ENCODE measurements at places on chromosomes 6 and 20.

GRCh38 chr20:48158014-48158413 is 372.7 kb upstream of the SULF2 start:
- no peak for DNase-seq

GRCh38 chr6:32239462-32239861 is 15.6 kb upstream of the NOTCH4 start:
- DNase-seq = no peak

DNA sequence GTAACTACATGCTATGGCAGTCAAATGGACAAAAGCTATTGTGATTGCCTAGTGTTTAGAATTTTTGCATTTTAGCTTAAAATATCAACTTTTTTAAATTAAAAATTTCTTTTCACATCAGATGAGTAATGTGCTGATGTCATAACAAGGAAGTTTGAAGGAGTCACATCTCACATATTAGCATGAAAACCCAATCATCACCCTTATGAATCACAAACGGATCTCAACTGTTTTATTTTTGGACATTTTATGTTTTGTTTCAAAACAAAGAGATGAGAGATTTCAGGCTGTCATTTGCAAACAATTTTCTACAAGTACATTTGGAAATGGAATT is 53.6 kb upstream of the TRERF1 start:
- DNase-seq = peak; percentile 82

- DNase-seq = peak; percentile 64
Observed at GRCh38 chr6:136284909-136285308, 4.7 kb downstream of the BCLAF1 start.

DNA sequence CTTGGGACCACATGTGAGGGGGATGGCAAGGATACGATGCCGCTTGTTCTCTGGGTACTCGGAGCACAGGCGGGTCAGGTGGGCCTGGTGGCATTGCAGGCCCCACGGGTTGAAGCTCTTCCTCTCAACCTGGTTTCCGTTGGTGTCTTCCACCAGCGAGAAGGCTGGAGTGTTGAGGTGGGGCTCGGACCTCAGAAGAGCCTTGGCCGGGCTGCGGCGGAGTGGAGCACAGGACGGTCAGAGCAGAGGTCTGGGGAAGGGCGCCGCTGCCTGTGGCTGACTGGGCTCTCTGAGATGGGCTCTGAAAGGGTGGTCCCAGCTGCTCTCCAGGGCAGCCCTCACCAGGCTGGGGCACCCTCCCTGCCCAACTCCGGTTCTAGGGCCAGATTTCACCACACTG is 15.2 kb upstream of the UQCC2 start:
- no peak for DNase-seq

DNA sequence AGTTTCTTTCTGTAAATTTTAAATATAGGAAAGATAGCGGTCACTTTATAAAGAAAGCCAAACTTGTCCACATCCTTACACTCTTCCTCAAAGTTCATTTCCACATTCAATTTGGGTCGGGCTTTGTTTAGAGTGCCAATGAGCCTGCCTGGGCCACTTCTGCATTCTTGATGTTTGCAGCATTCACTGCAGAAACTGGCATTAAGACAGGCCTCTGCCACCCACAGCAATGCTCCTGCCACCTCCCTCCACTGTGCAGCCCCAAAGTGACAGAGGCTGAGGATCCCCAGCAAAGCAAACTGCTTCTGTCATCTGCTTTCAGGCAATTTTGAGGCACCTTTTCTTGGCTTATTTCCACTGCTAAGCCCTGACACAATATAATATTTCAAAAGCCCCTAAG is 61.2 kb downstream of the TNFAIP3 start:
- no peak for DNase-seq

DNA sequence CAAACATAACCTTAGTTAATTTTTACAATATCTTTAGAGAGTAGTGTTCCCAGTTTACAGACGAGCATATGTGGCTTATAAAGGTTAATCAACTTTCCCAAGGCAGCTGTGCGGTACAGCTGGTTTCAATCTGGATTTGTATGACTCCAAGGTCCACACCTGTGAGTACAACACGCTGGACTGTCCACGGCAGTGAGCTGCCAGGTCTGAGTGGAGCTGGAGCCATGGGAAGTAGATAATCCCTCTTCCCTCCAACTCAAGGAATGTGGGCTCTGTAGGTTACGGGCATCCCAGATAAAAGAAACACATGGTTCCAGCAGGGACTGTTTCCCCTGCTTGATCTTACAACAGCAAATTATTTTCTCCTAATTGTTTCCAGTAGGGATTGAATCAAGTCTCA is 102.2 kb downstream of the SOD2 start:
- DNase-seq = peak; percentile 25

DNA sequence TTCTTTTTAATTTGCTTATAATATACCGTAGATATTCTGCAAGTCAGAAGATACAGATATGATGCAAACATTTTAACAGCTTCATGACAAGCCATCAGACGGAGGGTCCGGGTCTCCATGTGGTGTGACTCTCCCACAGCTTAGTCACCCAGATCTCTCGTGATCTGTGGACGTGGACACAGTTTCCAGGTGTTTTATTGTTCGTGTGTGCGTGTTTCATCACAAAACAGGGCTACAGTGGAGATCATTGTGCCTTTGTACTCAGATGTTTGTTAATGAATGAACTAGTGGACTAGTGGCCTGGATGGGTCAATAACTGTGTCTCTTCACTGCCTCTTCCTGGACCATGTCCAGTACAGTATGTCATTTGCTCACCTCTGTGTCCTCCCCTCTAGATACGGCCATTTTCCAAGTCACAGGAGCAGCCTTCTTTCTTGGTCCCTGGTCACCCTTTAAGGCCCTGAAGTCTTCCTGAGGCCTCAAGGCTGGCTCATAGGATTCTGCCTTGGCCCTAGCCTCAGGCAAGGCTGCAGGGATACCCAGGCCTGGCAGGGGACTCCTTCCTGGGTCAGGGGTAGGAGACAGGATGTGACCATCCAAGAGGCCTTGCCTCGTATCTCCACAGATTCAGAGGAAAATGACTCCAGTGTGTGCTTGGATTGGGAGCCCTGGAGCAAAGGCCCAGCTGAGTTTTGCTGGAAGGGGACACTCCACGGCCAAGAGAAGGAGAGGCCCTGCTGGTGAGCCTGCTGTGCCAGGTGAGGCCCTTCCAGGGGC is 4.6 kb downstream of the ADIG start:
- no peak for DNase-seq

- peak; percentile 60 for DNase-seq
Observed at GRCh38 chr6:121437851-121438651, 2.6 kb downstream of the GJA1 start.

DNA sequence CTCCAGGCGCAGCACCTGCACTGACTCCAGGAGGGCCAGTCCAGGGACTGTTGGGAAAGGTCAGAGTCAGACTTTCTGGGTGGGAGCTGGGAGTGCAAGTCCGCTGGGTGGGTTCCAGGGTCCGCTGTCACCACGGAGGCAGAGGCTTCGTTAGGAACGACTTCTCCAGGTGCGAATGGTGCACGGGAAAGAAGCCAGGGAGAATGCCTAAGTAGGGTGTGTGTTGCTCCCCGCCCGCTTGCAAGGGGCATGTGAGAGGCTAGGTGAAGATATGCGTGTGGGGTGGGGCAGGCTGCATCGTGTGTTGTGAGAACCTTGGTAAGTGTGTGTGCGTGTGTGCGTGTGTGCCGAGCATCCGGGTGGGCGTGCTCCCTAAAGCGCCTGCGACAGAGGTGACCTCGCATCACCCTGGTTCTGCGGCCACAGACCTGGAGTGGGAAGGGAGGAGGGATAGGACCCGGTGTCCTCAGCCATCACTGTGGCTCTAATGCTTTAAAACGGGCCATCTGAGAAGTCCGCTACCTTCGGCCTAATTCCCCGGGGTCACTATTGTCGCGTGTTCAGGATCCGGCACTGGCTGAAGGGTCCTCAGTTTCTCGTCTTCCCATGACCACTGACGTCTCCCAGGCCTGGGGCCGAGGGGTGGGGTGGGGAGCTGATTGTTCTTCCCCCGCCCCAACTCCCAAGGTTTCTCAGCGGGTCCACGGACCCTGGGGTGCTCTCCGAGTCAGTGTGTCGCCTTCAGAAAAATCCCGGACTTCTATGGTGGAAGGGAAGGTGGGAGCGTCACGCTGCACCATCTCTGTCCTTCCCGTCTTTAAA is 6.1 kb downstream of the SLC32A1 start:
- no peak for DNase-seq

DNA sequence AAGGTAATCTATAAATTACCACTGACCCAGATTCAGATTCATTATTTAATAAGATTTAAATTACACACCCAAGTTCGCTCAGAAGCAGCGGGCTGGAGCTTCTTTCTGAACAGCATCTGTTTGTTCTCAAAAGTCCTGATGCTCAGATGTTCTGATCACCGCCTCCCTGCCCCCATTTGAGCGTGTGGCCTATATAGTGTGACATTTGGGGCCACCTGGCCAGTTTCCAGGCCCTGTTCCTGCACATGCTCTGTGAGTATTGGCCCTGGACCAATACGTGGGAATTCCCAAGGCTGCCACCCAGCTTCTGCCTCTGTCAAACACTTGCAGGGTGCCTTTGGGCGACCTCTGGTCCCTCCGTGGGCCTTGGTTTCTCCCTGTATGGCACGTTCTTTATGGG is 228.8 kb downstream of the TFAP2C start:
- DNase-seq = no peak

GRCh38 chr6:167547751-167548150 is 222.9 kb downstream of the TTLL2 start:
- DNase-seq = no peak

DNA sequence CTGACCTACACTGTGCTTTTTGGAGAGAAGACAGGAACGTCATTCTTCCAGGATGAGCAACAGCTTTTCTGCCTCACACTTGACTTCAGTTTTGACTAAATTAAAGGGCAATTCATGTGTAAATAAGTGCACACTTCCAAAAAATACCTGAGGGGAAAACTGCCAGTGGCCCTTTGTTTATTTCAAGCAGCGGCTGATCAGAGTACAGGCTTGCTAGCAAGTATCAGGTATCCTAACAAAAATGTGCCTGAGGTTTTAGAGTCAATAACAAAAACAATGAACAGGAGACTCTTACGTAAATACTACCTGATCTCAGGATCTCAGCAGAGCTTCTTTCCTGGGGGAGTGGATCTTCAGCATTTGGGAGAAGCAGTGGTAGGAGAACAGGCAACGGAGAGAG is 12.4 kb downstream of the LY86 start:
- DNase-seq = no peak

DNA sequence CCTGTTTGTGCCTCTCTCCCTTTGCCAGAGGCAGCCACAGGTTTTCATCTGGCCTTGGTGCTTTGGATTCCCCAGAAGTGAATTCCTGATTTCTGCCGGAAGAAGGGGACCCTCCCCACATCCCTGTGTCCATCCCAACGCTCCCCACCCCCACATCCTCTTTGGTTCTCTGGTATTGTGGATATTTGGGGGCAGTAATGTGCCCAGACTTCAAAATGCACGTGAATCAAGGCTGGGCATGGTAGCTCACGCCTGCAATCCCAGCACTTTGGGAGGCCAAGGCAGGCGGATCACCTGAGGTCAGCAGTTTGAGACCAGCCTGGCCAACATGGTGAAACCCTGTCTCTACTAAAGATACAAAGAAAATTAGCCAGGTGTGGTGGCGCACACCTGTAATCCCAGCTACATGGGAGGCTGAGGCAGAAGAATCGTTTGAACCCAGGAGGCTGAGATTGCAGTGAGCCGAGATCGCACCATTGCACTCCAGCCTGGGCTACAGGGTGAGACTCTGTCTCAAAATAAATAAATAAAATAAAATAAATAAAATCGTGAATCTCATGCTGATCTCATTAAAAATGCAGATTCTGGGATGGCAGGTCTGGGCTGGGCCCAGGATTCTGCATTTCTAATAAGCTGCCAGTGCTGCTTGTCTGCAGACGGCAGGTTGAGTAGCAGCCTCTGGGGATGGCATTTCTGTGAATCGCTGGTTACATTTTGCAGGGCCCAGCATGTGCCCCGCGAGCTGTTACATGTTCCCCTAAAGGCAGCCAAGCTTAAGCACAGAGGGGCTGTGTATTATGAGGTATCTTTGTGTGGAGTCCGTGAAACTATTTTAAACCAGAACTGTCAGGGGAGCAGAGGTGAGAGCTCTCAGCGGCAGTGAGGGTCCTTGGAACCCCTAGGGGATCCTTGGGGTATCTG is 49.0 kb downstream of the SYNJ2 start:
- DNase-seq = no peak

DNA sequence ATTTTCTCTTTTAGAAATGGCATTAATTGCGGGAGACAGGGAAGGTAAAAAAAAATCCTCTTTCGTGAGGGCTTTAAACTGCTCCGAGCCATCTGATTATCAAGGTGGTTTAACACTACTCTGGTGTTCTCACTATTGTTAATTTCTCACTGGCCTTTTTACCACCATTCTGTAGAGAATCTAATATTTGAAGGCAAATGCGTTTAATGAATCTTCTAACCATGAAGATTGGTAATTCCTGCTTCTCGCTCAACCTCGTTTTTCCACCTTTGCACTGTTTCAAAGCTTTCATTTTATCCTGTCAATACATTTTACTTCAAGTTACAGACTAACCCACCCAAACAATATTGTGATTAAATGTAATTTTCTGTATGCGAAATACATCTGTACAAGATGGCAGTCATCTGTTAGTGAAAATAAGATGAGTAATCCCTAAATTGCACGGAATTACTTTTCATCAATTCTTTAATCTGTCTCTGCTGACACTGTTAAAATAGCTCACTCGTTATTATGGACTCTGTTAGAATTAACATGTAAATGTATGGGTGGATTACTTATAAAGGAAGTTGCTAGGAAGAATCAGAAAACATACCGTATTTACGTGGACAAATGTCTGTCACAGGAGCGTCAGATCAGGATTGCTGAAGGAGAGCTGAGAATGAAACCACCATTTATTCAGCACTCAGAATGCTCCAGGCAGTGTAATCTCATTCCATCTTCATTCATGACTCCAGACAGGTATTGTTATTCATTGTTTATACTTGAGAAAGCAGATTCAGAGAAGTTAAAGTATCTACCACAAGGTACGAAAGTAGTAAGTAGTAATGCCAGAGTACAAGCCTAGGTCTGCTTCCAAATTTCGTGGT is 1.1 kb upstream of the LCA5 start:
- peak; percentile 42 for DNase-seq

DNA sequence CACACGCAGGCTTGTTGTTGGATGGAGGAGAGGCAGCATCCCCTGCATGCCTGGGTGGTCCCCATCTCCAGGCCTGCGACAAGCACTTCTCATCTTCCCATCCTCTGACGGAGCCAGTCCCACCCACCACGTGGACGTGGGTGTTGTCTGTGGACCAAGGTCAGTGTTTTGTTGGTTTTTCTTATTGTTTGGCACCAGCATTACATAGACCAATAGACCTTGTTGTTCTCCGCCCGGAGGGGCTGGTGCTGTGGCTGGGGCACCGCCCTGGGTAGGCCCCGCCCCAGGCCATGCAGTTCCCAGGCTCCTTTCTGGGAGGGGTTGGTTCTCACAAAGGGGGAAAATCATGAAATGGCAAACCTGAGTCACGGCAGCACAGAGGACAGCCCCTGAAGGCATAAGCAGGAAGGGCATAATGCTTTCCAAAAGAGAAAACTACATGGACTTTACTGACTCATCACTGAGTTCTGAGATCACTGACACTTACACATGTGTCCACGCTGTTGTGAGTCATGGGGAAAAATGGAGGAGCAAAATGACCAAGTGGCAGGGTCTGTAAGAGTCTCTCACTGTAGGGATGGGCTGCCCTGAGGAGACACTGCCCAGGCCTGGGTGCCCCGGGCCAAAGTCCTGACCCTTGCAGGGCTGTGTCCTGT is 90.8 kb downstream of the THBS2 start:
- DNase-seq = peak; percentile 100

- DNase-seq = peak; percentile 51
Observed at GRCh38 chr6:157981395-157982101, at the start of gene SYNJ2. Gene SYNJ2 (plus strand): TSS chr6:157981863. CDS start chr6:157981962, 99 bp downstream.

GRCh38 chr6:138588805-138589434 is 89.6 kb upstream of the NHSL1 start:
- DNase-seq = peak; percentile 87

GRCh38 chr6:152265651-152266050 is 371.5 kb downstream of the SYNE1 start:
- no peak for DNase-seq
